Activated naive CD4-positive, alpha-beta T cell treated with anti-CD3 and anti-CD28 coated beads, Interleukin-2, amount 50 U/mL, for 16 hours (primary cell): ENCODE measurements at places on chromosomes 4 and X.

DNA sequence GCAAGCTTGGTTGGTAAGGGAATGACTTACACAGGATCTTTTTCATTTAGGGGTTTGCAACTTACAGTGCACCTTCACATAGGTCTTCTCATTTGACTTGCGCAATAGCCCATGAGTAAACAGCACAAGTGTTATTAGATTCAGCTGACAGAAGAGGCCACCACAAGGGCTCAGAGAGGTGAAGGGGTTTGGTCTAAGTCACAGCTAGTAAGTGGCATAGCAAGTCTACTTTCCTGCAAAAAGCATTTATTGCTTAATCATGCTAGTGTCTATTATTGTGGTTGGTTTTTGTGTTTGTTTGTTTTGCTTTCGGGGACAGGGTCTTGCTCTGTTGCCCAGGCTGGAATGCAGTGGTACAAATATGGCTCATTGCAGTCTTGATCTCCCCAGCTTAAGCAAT, 83.3 kb downstream of the SPRY1 start:
- DNase-seq: no peak

GRCh38 chr4:126610933-126611332, 1021.8 kb upstream of the INTU start:
- DNase-seq: no peak

DNA sequence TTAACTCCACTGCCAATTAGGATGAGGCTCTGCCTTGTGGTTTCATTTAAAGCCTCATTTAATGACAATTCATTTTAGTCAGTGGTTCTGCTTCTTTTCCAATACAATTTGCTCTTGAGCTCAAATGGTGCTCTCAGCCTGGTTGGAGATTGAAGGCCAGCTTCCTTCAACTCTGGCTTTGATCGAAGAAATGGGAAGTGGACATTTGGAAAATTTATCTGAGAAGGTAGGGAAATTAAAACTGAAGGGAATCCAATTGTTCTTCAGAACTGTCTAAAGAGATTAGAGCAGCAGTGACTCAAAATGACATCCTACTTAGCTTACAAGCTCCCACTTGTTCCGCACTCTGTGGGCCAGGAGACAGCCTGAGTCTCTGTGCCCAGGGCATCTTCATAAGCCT, 206.8 kb downstream of the SMARCA1 start:
- DNase-seq: no peak

GRCh38 chr4:137032222-137032621, 500.1 kb downstream of the PCDH18 start:
- DNase-seq: no peak

- no peak for DNase-seq
Observed at GRCh38 chr4:137156054-137156453, 376.2 kb downstream of the PCDH18 start.

DNA sequence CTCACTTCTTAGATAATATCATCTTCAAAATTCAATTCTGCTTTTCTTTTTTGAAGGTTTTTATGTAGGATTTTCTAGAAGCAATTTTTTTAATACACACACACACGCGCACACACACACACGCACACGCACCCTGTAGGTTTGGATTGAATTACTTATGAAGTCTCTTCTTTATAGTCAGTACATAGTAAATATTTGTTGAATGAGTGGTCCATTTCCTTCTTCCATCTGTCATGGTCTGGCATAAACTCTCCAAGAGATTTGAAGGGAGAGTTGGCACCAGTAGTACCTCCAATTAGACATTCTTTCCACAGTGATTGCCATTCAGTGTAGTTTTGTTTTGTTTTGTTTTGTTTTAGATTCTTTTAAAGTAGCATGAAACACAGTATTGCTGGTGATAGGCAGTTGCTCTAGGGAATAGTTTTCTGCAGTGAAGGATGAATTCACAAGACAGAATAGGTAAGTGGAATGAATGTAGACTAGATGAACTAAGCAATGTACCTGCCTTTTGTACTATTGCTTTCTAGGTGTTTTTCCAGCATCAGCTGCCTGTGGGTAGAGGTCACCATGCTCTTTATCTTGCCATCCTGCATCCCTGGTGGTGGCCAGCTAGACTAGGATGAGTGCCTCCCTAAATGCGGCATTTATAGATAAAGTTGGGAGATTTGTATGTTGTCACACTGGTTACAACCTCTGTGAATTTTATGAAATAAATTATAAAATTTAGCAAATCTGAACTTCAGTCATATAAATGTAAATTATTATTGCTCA, 20.5 kb downstream of the PDLIM5 start:
- no peak for DNase-seq
